ENCODE measurements at places on chromosomes 7 and 10. TPM values are rescaled to one million over a fixed set of nuclear protein-coding genes. Genes with fewer than 3 reads are reported as not detected.

The RBP3 gene
- polyA plus RNA-seq = not detected

The NPTX2 gene
- polyA plus RNA-seq = 0.03 TPM

The RALA gene
- 46.1 TPM for polyA plus RNA-seq

The SH2D4B gene
- not detected for polyA plus RNA-seq

The NUTM2B gene
- polyA plus RNA-seq = 0.15 TPM

The GIMAP6 gene
- polyA plus RNA-seq = not detected

The ARHGAP19 gene
- polyA plus RNA-seq = 9.0 TPM

The EN2 gene
- not detected for polyA plus RNA-seq

The CCT6A gene
- 172 TPM for polyA plus RNA-seq

The LRRC17 gene
- 103 TPM for polyA plus RNA-seq

The AGAP5 gene
- 1.8 TPM for polyA plus RNA-seq

The COL1A2 gene
- 3,638 TPM for polyA plus RNA-seq

The NEURL1 gene
- 0.12 TPM for polyA plus RNA-seq

The MAPK8 gene
- polyA plus RNA-seq = 39.1 TPM

The IGFBP3 gene
- 80.7 TPM for polyA plus RNA-seq

The PKD2L1 gene
- polyA plus RNA-seq = not detected
